H1 (cell line): ENCODE measurements at places on chromosomes 2 and 18.

GRCh38 chr2:198517976-198518375 is 713.6 kb downstream of the PLCL1 start:
- no peak for DNase-seq

DNA sequence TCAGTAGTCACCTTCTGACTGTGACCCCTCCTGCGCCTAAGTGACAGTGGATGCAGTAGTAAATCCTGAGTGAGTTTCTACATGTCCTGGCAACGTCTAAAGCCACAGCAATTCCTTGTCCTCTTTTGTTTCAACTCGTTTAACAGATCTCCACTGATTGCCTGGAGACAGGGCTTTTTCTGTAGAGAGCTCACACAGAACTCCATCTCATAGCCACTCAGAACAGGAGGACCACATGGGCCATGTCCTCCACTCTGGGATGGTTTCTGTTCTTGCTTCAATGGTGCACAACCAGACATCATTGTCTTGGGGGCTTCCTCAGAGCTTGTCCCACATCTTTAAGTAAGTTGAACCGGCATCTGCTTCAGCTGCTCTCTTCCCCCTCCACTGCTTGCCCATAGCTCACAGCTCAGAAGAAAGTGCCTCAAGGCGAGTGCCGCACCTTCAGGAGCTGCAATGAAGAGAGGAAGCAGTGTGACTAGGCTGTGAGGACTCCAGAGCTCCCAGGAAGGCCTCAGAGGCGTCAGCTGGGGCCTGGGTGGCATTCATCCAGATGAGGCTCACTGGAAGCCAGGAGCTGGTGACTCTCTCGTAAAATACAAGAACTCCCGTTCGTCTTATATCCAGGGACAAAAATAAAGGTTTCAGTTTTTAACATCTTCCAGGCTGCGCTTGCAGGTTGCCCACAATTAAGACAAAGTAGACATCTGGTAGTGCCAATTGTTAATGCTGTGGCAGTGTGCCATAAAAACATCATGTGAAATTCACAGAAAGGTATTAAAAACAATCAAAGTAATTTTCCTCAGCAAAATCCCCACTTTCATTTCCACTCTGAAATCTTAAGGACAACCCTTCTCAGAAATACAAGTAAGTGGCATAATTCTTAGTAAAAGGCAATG is 37.3 kb downstream of the ST3GAL5 start:
- no peak for DNase-seq

GRCh38 chr2:192215096-192215877 is 20.6 kb upstream of the TMEFF2 start:
- DNase-seq: no peak

GRCh38 chr2:127365211-127365643 is 22.5 kb downstream of the MAP3K2 start:
- no peak for DNase-seq

DNA sequence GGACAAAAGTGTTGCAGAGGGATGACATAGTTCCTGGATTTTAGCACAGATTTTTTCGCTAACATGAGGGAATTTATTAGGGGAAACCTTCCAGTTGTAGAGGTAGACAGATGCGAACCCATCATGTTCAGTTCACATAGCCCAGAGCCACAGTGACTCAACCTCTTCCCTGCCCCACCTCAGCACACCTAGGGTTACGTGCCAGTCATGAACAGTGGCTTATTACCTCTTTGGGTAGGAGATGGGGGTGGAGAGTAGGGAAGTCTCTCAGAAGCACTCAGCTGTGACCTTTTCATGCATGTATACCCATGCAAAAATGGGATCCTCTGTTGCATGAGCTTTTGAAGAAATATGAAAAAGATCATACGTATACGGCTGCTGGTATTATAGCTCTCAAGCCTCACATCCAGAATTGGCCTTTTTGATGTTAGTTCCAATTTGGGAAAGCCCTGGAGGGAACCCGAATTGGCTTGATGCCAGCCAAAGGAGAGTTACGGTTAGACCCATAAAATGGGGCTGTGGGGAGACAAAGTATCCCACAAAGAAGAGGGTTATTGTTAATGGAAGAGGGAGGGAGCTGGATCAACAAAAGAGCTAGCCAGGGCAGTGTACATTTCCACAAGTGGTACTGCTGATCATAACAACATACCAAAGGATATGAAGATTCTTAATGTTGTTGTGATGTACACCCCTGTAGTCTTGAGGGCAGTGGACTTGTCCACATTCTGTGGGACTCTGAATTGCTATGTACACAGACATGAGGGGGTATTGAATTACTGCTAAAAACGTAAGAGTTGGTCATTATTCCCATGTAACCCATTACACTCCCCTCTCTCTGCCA is 4.9 kb downstream of the TANC1 start:
- DNase-seq: no peak

GRCh38 chr2:239625971-239626734 is 225.3 kb upstream of the HDAC4 start:
- DNase-seq: no peak

DNA sequence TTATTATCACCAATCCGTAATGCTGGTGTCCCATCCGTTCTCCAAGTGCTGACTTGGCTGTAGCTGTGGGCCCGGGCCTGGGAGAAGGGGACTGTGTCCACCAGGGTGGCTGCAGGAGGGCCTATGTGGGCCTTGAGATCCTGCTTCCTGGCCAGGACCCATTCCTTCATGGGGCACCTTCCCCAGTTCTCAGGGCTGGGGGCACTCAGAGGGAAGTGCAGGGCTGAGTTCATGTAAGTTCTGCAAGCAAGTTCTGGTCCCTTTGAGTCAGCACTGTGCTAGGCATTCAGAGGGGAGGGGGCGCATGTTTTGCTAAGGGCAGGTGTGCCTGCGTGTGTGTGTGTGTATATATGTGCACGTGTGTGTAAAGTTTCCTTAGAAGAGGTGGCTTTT is 94.0 kb downstream of the GLI2 start:
- DNase-seq: no peak

GRCh38 chr2:206978746-206979145 is 39.4 kb downstream of the CPO start:
- no peak for DNase-seq

GRCh38 chr18:35889677-35890076 is 82.8 kb upstream of the RMP24 start:
- DNase-seq: no peak

GRCh38 chr2:178263159-178263860 is 69.0 kb downstream of the OSBPL6 start:
- no peak for DNase-seq

DNA sequence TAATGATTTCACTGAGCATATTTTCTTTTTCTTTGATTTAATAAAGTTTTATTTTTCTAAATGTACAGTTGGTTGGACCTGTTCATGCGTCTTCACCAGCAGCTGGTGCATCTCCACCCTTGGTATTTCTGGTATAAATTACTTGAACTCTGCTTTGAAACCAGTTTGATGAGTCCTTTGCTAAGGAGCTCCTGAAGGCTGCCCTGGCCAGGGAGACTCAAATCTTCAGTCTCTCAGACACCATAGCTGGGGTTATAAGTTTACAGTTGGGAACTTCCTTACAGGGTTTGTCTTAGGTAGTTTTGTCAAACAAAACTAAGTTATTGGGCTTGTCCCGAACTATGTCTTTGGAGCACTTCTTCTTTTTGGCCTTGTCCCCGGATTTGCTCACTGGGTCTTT is 44.7 kb downstream of the HS1BP3 start:
- no peak for DNase-seq

DNA sequence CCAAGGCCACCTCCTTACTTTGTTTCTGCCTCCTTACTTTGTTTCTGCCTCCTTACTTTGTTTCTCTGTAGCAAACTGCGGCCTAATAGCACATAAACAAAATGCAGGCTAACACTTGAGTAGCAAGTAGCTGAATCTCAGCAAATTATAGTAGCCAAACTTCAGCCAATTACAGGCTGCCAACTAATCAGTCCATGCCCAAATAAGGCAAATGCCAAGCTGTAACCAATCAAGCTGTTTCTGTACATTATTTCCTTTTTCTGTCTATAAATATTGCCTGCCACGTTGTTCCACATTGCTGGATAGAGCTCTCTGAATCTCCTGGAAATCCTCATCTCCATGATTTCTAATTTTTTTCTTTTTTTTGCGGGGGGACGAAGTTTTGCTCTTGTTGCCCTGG is 28.7 kb upstream of the FRZB start:
- no peak for DNase-seq

- no peak for DNase-seq
Observed at GRCh38 chr18:74337912-74338309, 22.3 kb downstream of the C18orf63 start.
